NCI-H2081 (cell line): ENCODE measurements at places on chromosomes 7 and 10.

DNA sequence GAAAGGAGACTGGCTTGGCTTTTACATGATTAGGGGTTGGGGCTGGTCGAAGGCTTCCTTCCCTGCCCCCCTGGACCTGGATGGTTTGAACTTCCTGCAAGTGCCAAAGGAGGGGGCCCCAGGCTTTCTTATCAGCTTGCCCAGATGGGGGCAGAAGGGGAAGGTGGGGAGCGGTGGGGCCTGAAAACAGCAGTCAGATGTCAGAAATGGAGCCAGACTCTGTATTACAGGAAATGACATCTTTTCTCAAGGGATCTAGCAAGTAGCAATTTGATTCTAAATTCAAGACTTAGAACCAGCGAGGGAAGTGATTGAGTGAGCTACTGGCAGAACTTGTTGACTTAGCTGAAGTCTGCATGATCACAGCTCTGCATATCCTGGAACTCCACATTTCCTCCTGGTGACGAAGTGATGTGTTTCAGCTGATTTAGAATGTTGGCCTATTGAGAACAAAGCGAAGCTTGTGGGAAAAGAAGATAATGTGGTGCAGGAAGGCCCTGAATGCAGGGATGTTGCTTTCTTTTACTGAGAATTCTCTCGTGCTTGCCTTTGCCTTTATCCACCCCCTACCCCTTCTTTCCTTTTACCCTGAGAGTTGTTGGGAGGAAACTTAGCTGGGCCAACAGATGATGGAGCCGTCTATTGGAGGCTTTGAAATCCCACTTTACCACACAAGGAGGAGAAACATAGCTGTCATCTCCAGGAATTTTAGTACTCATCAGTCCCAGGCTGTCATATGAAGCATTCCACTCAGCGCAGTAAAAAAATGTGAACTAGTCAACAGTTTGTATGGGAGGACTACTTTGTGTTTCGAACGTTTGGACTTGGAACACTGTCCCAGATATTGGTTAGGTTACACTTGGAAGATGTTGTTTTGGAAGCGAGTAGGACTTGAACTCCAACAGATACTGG, 43.2 kb downstream of the CCNY start:
- DNase-seq, result no peak

DNA sequence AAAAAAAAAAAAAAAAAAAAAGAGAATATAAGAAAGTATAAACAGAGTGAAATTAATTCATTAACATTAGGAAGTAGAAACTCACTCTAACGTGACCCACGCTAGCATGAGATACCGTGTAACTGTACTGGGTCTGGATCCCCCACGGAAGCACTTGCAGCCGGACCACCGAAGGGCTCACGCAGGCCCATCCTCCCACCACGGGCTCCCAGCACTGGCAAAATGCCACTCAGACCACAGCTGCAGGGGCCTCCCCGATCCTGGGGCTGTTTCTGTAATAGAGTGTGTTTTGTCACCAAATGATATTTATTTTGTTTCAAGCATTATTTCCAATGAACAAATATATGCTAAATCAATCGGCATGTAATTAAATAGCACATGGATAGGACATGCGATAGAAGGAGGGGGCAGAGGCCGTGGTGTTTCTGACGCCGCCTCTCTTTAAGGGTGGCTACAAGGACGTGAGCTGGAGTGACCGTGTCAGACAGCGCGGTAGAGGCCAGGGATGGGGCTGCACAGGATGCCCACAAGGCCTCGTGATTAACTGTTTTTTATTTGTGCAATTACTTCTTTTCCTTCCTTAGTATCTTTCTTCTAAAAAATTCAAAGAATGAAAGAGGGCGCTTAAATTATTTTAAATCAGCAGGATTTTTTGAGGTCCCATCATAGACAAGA, 568.5 kb downstream of the PTPRN2 start:
- peak; percentile 7 for DNase-seq

DNA sequence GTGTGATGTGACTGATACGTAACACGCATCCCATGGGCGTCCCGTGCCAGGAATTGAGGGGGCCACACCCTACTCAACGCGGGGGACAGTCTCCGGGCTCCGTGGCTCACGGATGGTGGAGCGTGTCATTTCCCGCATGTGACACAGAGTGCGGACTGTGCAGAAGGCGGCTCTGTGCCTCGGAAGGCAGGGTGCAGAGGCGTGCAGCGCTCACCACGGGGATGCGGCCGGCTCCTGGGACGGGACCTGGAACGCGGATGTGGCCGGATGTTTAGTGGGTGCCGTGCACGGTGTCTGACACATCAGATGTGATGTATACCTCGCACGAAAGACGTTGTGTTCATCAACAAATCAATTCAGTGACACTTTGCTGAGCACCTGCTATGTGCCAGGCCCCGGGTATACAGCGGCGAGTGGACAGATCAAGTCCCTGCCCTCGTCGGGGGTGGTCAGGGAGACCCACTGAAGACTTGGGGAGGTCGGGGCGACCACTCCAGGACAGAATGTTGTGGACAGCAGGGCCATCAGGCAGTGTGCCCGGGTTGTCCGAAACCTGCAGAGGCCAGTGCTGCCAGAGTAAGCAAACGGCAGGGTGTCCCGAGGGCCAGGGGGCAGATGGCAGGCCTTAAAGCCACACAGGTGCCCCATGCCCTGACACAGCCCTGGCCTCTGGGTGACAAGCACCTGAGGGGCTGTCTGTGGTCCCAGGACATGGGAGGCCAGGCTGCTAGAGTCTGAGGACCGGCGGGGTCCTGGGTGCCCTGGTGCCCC, 38.1 kb downstream of the MICALL2 start:
- no peak for DNase-seq

GRCh38 chr7:127911968-127912511, 119.2 kb downstream of the LRRC4 start:
- DNase-seq, result no peak

DNA sequence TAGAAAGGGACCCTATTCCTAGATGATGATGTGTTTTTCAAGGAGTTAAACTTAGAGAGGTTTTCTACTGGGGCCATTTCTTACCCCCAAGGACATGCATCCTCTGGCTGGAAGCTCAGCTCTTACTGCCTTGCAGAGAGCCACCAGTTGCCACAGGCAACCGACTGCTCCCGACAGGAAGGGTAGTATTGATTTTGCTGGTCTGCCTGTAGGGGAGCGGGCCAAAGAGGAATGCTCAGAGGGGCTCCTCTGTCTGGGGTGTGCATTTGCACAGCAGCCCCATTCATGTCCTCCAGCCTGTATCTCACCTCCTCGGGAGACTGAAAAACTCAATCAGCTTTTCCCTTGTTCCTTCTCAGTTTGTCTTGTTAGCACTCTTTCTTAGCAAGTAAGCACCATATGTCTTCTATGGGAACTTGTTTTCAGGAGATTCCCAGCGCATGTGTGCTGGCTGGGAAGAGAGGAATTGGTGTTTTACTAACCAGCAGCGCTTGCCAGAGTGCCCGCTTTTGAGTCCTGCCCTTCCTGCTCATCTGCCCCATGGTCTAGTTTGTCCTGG, 739.0 kb upstream of the GALNT17 start:
- no peak for DNase-seq

- DNase-seq, result no peak
Measured at GRCh38 chr10:42836096-42836495, 53.5 kb downstream of the BMS1 start.

DNA sequence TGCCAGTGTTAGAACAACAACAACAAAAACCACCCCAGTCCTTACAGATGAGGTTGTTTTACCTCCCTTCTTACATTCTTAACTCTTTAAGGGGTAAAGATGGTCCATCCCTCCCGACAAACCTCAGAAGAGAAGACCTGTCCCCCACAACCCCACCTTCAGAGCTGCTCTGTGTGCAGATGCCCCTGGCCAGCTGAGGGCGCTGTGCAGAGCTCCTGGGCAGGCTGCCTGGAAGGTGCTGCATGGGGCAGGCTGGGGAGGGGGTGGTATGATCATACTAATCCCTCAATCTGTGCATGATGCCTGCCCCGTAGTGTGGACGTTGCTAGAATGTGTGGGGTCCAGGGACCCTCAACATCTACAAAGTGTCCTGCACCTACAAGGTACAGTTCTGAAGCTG, 387.1 kb downstream of the INHBA start:
- no peak for DNase-seq

DNA sequence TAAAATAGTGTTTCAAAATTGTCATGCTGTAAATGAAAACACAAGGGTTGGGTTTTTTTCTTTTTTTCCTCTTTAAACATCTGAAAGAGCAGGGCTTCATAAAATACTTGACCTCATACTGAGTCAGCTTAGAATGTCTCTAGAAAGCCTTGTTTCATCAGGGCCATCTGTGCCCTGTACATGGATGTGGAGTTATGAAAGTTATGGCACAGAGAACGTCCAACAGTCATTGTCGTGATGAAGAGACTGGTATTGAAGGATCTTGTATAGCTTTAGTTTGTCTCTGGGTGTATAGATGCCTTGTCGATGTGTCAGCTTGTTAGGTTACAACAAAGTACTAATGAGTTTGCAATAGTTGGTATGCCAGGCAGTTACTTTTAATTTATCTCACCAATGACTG, 127.3 kb downstream of the FAM204A start:
- DNase-seq, result no peak

GRCh38 chr10:81096558-81096957, 558.9 kb downstream of the SH2D4B start:
- DNase-seq, result no peak
